ENCODE measurements at places on chromosomes 2 and 18. TPM values are rescaled to one million over a fixed set of nuclear protein-coding genes. Genes with fewer than 3 reads are reported as not detected.

RAX gene
- total RNA-seq: not detected

CXCR2 gene
- total RNA-seq: 6.4 TPM

NDC80 gene
- 3.9 TPM for total RNA-seq

IL36B gene
- not detected for total RNA-seq

GALNT5 gene
- total RNA-seq: 3.2 TPM

NAT8 gene
- not detected for total RNA-seq

TMEM198 gene
- total RNA-seq: 1.5 TPM
